ENCODE measurements at places on chromosomes 16 and 17.

DNA sequence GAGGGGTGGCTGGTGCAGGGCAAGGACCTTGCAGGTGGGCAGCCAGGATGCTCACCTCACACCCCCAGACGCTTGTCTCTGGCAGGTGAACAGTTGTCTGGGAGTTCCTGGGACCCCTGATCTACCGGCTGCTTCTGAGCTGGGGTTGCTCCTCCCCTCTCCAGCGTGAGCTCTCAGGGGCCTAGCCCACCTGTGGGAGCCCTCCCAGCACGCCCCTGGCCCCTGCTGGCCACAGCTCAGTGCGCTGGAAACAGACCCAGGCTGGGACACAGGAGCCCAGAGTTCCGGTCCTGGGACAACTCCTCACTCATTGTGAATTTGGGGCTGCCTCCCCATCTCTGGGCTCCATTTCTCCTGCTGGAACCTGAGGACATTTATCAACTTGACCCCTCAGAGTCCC is 30.3 kb downstream of the ARHGAP23 start:
- no peak for DNase-seq

- DNase-seq, result no peak
Measured at GRCh38 chr16:57315416-57315815, 30.9 kb upstream of the PLLP start.

DNA sequence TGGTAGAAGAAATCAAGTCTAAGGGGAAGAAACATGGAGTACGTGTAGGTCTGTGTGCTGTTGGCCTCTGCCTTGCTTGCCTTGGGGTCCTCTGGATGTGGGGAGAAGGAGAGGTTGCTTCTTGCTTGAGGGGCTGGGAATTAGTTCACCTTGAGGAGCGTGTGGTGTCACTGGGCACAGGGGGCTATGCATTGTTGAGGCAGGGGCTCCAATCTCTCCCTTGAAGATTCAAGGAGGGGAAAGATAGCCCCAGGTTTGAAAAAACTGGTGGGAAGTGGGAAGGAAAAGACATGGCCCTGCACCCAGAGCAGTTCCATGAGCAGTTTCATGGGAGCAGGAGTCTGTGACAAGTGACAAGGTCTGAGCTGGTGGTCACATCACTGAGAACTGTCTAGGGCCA is 103.4 kb downstream of the CYLD start:
- DNase-seq, result no peak

DNA sequence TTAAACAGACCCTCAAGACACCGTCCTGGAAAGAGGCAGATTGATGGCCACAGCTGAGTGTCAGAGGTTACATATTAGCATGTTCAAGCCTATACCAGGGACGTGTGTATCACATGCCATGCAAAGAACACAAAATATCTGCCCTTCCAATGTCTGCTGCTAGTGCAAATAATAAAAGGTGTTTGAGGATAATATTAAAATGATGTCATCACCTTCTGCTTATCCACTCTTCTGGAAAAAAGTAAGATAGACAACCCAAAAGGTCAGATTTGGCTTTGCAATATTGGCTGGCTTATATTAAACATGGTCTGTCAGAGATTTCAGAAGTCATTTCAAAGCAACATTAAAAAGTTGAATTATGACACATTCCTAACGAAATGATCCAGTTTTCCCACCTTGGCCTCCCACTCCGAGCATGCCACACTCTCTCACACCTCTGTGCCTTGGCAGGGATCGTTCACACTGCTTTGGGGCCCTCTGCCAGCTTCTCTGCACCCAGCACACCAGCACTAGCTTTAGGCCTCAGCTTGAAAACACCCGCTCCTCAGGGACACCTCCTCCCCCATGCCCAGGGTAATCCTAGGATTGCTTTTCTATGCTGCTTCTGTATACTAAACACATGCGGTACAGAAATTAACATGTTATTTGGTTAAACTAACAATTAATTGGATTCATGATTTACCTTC is 248.2 kb downstream of the NTN1 start:
- no peak for DNase-seq

GRCh38 chr17:27743281-27743885 is 56.9 kb downstream of the NOS2 start:
- DNase-seq, result no peak
